H1 (cell line): ENCODE measurements at places on chromosomes 12 and 14.
A peak's percentile ranks its signal among the peaks of the same experiment; 100 is the strongest.

DNA sequence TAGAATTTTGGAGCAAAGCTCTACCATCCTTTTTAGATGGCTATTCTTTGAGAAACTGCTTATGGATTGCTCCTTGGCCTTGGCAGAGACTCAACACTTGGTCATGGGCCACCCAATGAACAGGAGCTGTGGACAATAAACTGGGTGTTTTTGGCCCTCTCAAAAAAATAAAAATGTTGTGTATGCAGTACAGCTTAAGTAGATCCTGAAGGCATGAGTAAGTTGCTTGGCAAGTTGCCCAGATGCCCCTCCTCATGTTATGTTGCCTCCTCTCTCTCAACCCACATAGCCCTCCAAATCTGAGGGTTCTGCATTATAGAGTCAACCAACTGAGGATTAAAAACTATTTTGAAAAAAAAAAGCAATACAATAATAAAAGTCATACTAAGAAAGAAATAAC lies 124.9 kb downstream of the ATP23 start:
- H3K36me3 ChIP-seq, result no peaks in the 10 kb centered on the region
- no peak overlapping the region for H3K27ac ChIP-seq
- no peaks in the 10 kb centered on the region for H3K4me1 ChIP-seq
- no peaks in the 10 kb centered on the region for H3K27me3 ChIP-seq
- DNase-seq, result no peak
- no peak overlapping the region for H3K4me3 ChIP-seq

DNA sequence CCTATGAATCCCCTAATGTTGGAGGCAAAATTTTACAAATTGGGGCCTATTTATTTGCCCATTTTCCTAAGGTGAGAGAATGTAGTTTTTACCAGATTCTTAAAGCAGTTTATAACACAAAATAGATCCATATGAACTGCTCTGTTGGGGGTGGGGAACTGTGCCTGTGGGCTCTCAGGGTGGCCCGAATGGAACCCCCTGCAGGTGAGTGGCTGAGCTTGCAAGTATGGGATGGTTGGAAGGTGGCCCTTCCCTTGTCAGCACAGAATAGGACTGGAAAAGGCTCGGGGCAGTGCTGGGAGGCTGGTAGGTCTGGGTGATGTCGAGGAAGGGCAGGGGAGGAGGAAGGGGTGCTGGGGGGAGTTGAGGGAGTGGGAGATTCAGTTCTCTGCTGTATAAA lies 4.9 kb downstream of the VSX2 start:
- no peak overlapping the region for H3K27ac ChIP-seq
- H3K36me3 ChIP-seq, result no peaks in the 10 kb centered on the region
- H3K4me1 ChIP-seq, result peaks cover 40% of the 10 kb centered on the region
- peaks cover 56% of the 10 kb centered on the region for H3K27me3 ChIP-seq
- no peak for DNase-seq

DNA sequence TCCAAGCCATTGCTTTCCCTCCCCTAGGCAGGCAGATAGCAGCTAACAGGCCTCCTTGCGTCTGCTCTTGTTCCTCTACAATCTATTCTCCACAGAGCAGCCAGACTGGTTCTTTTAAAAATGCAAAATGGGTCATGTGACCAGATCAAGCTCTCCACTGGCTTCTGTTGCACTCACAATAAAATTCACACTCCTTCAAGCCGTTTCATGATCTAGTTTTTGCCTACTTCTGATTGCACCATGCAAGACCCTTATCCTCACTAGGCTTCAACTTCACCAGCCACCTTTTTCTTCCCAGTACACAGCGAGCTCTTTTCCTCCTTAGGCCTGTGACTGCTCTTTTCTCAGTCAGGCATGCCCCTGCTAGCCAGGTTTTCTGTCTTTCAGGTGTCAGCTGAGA lies 6.1 kb upstream of the KRAS start:
- no peaks in the 10 kb centered on the region for H3K27me3 ChIP-seq
- H3K27ac ChIP-seq, result 0 out of 2 replicates have a peak overlapping the region, but pooled peaks have one; percentile 24
- DNase-seq, result no peak
- no peaks in the 10 kb centered on the region for H3K36me3 ChIP-seq
- H3K4me3 ChIP-seq, result no peak overlapping the region

GRCh38 chr14:74389980-74390379 lies 36.0 kb downstream of the SYNDIG1L start:
- no peak for DNase-seq
- H3K36me3 ChIP-seq, result no peaks in the 10 kb centered on the region
- H3K4me3 ChIP-seq, result no peak overlapping the region
- peaks cover 2% of the 10 kb centered on the region; the same call in 1 of the 2 replicates for H3K27me3 ChIP-seq

DNA sequence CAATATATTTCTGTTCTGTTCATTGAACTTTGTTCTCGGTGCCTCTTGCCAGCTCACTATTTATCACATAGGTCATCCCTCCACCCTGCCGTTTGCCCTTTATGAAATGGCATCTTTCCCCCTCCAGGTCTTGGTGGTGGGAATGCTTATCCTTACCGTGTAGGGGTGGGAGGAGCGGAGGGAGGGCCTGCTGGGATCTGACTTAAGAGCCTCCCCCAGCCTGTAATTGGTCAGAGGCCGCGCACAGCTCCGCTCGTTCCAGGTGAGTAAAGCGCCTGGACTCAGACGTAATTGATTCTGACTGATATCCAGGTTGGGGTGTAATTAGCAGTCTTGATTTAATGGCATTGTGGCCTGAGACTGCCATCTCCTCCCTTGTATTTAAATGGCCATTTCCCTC lies 185.3 kb downstream of the TSPAN9 start:
- H3K4me3 ChIP-seq, result no peak overlapping the region
- no peak for DNase-seq
- no peak overlapping the region for H3K27ac ChIP-seq
- no peaks in the 10 kb centered on the region for H3K36me3 ChIP-seq

GRCh38 chr12:51051787-51052186 lies 3.7 kb downstream of the LETMD1 start:
- no peak overlapping the region for H3K27ac ChIP-seq
- H3K27me3 ChIP-seq, result no peaks in the 10 kb centered on the region
- H3K4me3 ChIP-seq, result no peak overlapping the region
- H3K36me3 ChIP-seq, result peaks cover 32% of the 10 kb centered on the region
- peaks cover 4% of the 10 kb centered on the region for H3K4me1 ChIP-seq

- peaks cover 22% of the 10 kb centered on the region for H3K4me1 ChIP-seq
- H3K27ac ChIP-seq, result no peak overlapping the region
- no peaks in the 10 kb centered on the region for H3K27me3 ChIP-seq
- no peaks in the 10 kb centered on the region for H3K36me3 ChIP-seq
Observed at GRCh38 chr12:52907092-52907810, 2.4 kb upstream of the KRT8 start.

GRCh38 chr12:56317675-56318074 lies 1.9 kb upstream of the CNPY2 start:
- H3K27ac ChIP-seq, result no peak overlapping the region
- DNase-seq, result no peak
- peaks cover 7% of the 10 kb centered on the region for H3K36me3 ChIP-seq
- no peaks in the 10 kb centered on the region for H3K27me3 ChIP-seq
- H3K4me1 ChIP-seq, result peaks cover 2% of the 10 kb centered on the region

GRCh38 chr12:69688471-69689427 lies 10.4 kb downstream of the BEST3 start:
- peaks cover 7% of the 10 kb centered on the region; the same call in 1 of the 2 replicates for H3K4me1 ChIP-seq
- no peak overlapping the region for H3K27ac ChIP-seq
- peak; percentile 71 for DNase-seq
- no peaks in the 10 kb centered on the region for H3K36me3 ChIP-seq
- no peak overlapping the region; the same call in 1 of the 2 replicates for H3K4me3 ChIP-seq

GRCh38 chr12:3662521-3662921 lies 90.4 kb downstream of the CRACR2A start:
- no peak for DNase-seq
- H3K27ac ChIP-seq, result no peak overlapping the region
- H3K27me3 ChIP-seq, result no peaks in the 10 kb centered on the region
- peaks cover 10% of the 10 kb centered on the region; the same call in 1 of the 2 replicates for H3K4me1 ChIP-seq
- no peaks in the 10 kb centered on the region for H3K36me3 ChIP-seq
- no peak overlapping the region for H3K4me3 ChIP-seq
